ENCODE measurements at places on chromosomes 5 and 9.
A peak's percentile ranks its signal among the peaks of the same experiment; 100 is the strongest.

DNA sequence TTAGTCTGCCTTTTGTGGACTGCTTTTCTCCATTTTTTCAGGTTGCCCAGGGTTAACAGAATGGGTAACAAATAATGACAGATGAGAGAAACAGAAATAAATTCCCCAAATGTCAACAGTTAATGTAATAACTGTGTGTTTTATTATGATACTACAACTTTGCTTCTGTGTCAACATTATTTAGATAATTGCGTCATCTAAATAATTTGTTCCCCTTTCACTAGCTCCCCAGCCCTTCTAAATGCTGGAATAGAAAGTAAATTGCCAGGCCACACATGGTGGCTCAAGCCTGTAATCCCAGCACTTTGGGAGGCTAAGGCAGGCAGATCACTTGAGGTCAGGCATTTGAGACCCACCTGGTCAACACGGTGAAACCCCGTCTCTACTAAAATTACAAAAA is 53.5 kb downstream of the RNF38 start:
- DNase-seq = no peak

GRCh38 chr5:106127341-106127781 is 1543.4 kb downstream of the EFNA5 start:
- no peak for DNase-seq

- DNase-seq = no peak
These were observed 757.7 kb upstream of the SEMA6A start for GRCh38 chr5:117332341-117332740.

- no peak for DNase-seq
These were observed 197.0 kb downstream of the SEC61B start for GRCh38 chr9:99419070-99419469.

DNA sequence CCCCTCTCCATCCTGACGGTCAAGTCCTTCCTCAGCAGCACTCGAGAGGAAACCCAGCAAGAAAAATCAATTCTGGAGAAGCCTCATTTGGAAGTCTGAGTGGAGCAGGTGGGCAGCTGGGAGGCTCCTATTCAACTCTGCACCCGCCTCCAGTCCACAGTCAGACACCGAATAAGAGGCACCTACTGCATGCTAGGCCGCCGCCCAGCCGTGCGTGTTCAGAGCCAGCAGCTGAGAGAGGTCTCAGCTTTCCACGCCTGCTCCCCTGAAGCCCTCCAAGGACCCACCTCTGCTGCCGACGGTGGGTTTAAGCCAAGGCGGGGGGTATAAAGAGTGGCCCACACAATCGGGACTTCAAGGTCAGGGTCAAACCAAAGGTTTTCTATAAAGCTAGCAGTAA is 41.9 kb downstream of the VAV2 start:
- DNase-seq = no peak

- peak; percentile 2 for DNase-seq
These were observed 69.5 kb upstream of the ANXA1 start for GRCh38 chr9:73081979-73082657.

DNA sequence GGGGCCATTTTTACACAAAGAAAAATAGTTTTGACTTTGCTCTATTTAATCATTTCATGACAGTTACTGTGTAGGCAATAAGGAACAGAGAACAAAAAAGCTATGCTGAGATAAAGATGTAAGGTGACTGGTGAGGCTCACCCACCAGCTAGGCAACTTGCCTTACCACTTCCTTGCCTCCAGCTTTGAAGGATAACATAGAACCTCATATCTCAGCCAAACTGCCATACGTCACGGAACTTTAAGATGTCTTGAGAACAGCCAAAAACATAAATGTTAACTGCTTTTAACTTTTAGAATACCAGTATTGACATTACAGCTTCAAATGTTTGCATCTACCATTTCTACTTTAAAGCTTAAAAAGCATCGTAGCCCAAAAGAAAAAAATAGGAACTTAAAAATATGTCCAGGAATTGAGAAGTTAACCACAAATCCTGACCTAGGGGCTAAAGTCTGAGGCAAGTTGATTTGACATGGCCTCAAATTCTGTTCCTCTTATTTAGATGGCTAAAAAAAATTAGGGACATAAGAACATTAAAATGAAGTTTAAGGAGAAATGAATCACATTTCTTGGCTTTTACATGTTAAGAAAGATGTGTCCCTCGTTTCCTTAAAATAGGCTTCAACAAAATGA is 7.7 kb upstream of the GCNT4 start:
- no peak for DNase-seq

DNA sequence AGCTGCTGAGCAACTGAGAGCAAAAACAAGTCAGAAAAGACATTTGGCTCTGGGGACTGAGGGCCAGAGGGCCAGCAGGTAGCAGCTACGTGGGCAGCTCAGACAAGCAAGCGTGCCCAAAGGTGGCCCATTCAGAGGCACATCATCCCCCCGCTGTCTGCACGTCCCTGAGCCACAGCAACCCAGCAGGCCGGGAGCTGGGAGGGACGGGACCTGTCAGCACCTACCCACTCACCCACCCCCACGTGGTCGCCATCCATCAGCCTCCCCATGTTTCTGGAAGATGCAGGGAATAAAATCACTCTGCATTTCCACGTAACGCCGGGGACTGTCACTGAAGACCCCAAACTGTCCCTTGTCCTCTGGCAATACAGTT is 167.8 kb downstream of the COL23A1 start:
- no peak for DNase-seq

DNA sequence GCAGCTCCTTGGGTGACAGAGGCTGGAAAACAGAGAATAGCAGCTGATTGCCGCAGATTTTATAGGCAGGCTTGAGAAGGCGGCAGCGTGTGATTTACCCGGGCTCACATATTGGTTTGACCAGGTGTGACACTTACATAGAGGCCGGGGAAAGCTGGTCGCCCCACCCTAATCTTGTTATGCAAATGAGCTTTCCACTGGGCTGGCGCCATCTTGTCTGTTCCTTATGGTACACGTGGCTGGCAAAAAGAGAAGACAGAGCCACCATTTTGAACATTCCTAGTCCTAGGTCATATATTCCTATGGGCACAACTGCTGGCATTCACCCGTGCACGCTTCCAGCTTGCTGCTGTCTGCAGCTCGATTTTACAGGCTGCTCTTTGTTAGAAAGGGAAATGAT is 11.3 kb upstream of the SPZ1 start:
- no peak for DNase-seq

DNA sequence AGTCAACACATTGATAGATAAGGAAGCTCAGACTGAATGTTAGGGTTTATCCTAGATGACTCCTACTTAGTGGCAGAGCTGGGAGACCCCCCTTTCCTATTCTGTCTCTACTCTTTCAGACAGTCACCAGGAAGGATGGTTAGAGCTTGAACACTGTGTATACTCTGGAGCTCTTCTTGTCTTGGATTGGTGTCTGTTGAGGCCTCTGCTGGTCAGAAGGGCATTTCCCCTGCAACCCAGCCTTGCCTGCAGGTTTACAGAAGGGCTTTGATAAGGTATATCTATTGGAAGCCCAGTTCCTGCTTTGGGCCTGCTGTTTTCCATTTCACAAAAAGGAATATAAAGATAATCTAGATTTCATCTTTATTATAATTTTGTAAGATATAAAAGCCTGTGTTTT is 71.8 kb downstream of the KDM4C start:
- DNase-seq = no peak

DNA sequence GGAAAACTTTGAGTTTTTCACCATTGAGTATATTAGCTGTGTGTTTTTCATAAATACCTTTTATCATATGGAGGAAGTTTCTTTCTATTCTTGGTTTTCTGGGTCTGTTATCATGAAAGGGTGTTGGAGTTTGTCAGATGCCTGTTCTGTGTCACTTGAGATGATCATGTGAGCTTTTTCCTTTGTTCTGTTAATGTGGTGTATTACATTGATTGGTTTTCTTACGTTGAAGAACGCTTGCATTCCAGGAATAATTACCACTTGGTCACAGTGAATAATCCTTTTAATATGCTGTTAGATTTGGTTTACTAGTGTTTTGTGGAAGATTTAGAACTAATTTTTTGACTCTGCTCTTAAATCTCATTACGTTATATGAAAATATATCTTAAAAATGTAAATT is 7.8 kb downstream of the PLEKHG4B start:
- no peak for DNase-seq

DNA sequence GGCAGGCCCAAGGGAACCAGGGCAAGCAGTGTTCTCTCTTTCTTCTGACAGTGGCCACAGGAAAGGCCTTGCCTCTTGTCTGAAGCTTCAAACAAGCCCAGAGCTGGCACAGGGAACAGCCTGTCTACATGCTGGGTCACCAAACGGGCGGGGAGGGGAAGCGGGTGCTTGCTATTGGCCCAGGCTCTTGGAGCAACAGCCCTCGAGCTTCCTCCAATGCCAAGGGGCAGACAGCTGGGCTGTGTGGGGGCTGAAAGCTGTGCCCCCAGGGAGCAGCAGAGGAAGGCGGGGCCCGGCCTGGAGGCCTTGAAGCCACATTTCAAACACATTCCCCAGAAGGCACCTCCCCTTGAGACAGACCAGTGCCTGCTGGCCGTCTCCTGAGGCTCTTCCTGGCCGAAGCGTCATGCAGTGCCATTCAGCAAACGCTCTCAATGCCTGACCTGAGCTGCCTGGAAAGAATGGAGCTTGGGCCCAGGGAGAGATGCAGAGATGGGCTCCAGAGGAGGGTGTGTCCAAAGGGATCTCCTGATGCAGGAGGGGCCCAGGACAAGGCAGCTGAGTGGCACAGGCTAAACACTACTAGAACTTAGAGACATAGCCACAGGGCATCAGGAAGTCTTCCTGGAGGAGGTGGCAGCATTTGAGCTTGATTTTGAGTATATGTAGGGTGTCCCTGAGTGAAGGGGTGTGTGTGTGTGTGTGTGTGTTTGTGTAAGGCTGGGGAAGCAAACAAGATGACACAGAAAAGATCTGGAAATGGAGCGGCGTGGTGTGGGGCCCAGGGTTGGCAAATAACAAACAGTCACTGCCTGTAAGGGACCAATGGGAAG is 2.5 kb downstream of the FIBCD1 start:
- DNase-seq = no peak

DNA sequence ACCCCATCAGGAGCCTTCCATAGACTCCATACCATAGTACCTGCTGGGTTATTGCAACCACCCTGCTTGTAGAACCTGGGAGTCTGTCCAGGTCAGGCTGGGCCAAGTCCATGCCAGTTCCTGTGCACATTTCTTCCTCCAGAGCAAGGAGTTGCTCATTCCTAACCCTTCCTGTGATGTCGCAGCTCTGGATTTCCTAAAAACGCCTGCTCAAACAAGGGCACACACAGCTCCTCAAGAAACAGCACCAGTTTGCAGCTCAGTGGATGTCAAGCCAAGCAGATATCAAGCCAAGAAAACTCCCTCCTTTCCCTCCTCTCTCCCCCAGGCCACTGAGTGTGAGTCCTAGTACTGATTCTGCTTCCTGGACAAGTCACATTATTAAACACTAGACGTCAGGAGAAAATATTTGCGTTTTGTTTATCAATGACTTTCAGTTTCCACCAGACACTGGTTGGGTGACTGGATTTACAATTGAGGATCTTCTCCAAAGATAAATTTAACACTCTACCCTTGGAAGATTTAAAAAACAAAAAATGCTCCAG is 59.6 kb downstream of the SLC1A1 start:
- DNase-seq = no peak

GRCh38 chr9:112132356-112132755 is 42.7 kb downstream of the SUSD1 start:
- DNase-seq = no peak

- DNase-seq = no peak
These were observed 39.2 kb downstream of the TSTD2 start for GRCh38 chr9:97593960-97594359.

GRCh38 chr5:128684961-128685360 is 146.9 kb upstream of the FBN2 start:
- DNase-seq = no peak

GRCh38 chr5:135547590-135548254 is 12.0 kb upstream of the NEUROG1 start:
- no peak for DNase-seq

- no peak for DNase-seq
These were observed 7.3 kb downstream of the ASTN2 start for GRCh38 chr9:117407436-117408022.

DNA sequence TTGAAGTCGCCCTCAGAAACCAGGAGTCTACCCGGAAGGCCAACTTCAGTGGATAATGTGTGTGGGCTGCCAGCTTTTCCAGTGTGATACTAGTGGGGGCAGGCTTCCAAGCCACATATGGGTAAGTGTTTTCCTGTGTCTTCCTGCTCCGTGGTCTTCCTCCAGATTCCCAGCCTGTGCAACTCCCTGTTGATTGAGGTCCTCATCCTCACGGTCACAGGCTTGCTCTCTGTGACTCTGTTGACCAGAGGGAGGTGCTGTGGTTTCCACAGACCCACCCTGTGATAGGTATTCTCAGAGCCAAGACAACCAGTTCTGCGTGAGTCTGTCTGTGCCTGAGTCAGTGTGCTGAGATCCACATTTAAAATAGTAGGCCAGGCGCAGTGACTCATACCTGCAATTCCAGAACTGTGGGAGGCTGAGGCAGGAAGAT is 388.0 kb upstream of the IRX2 start:
- DNase-seq = no peak

- no peak for DNase-seq
These were observed 94.7 kb downstream of the NLN start for GRCh38 chr5:65816729-65817128.

GRCh38 chr5:153674356-153674755 is 183.9 kb downstream of the GRIA1 start:
- no peak for DNase-seq

DNA sequence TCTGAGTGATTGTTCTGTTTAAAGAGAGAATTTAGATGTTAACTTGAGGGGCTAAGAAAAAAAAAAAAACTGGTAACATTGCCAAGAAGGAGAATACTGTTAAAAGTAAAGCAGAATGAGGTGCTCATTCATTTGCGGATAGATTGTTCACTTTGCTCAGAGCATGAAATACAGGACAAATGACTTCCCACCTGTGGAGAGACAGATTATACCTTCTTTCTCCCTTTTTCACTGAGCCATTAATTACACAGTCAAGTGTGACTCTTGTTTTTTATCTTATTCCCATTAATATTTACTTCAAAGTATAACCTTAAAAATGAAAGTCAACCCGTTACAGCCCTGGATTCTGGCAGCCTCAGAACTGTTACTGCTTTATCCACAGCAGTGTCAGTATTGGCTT is 264.5 kb downstream of the TAF11L14 start:
- DNase-seq = no peak

DNA sequence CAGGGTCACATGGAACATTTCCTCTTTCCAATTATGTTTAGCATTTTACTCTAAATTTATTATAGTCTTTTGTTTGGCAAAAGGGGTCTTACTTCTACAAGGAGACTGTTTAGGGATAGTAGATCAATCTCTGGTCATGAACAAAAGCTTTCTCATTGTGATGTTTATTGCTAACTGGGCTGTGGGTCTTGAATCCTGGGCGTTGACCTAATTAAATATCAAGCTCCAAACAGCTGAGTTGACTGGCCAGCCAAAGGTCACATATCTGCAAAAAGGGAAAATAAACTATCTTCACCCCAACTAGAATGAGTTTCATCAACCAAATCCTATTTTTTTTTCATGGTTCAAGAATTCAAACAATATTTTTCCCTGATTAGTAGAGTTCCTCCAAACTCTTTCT is 245.4 kb upstream of the TUT7 start:
- no peak for DNase-seq

DNA sequence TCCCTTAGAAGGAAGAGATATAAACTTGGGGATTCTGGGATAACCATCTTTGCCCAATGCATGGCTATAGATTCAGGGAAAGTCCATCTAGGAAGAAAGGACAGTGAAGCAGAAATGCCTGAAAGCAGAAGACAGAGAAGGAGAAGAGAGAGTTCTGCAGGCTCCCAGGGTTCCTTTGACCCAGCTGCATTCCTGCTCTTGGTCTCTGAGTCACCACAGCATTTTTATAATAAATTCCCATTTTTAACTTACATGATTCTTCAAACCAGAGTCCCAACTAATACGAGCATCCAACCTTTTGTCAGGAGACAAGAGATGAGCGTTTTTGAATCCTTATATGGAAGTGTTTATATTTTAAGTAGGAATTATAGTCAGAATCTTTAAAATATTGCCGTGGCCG is 12.0 kb upstream of the AOPEP start:
- DNase-seq = no peak

All from GM06990 (cell line).